Stimulated activated CD8-positive, alpha-beta memory T cell treated with anti-CD3 and anti-CD28 coated beads, Interleukin-4, amount 100 ng/mL, for 1 hour (primary cell): ENCODE measurements at places on chromosomes 16 and 17.

DNA sequence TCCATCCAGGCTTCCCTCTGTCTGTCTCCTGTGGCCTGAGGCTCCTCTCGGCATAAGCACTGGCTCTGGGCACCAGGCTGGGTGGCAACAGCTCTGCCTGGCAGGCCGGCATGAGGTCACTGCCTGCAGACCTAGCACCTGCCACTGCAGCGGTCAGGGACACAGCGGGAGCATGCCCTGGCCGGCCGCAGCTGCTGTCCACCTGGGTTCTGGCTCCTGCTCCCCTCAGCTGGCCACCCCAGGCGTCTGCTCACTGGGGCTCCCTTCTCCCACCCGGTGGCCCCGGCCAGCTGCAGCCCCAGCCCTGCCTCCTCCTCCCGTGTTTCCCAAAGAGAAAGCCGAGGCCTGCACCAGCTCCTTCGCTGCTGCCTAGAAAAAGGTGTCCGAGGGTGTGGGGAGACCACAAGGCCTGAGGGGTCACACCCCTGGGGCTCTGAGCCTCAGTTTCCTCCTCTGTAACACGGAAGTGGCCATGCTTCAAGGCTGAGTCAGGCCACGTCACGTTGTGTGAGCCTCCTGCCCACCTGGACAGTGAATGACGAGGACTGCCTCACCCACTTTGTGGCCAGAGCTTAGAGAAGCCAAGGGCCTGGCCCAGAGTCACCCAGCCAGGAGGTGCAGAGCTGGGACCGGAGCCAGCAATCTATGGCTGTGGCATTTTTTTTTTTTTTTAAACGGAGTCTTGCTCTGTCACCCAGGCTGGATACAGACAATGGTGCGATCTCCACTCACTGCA, 6.7 kb downstream of the NTHL1 start:
- no peak for DNase-seq

- DNase-seq: no peak
These were observed 4.2 kb downstream of the TTC19 start for GRCh38 chr17:16003841-16004240.

DNA sequence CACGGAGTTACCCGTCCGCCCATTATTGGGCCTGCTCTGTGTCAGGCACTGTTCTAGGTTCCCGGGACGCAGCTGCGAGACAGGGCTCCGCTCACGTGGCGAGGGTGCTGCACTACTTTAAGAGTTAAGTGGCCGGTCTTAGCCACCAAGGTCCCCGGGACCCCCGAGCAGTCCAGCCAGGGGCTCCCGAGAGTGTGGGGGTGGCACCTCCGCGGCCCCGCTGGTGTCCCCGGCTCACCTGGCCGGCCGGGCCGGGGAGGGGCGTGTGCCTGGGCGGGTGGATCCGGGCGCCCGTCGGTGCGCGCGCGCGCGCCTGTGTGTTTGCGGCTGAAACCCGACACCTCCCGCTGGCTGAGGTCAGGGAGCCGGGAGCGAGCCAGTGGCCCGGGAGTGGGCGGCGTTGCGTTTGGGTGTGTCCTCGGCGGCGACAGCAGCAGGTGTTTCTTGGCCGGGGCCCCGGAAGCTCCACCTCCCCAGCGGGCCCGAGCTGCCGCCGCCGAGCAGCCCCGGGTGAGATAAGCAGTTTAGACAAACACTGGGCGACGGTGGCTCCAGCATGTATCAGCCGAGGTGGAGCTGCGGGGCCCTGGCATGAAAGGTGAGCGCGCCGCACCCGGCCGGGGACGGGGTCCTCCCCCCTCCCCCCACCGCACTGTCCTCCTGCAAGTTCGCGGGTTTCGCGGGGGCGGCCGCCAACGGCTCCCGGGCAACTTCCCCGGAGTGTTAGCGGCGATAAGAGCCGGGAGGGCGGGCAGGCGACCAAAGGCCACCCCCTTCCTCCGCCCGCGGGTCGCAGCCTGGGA, at the start of gene GSE1:
TSS of gene GSE1 (plus strand) at position 522 of the 803 bp plus-strand sequence. CDS start at position 592, 70 bp downstream.
- no peak for DNase-seq

GRCh38 chr16:15518381-15519351, 84.3 kb downstream of the BMERB1 start:
- DNase-seq: no peak

- DNase-seq: no peak
These were observed 14.3 kb upstream of the PRKAR1A start for GRCh38 chr17:68497885-68498319.

DNA sequence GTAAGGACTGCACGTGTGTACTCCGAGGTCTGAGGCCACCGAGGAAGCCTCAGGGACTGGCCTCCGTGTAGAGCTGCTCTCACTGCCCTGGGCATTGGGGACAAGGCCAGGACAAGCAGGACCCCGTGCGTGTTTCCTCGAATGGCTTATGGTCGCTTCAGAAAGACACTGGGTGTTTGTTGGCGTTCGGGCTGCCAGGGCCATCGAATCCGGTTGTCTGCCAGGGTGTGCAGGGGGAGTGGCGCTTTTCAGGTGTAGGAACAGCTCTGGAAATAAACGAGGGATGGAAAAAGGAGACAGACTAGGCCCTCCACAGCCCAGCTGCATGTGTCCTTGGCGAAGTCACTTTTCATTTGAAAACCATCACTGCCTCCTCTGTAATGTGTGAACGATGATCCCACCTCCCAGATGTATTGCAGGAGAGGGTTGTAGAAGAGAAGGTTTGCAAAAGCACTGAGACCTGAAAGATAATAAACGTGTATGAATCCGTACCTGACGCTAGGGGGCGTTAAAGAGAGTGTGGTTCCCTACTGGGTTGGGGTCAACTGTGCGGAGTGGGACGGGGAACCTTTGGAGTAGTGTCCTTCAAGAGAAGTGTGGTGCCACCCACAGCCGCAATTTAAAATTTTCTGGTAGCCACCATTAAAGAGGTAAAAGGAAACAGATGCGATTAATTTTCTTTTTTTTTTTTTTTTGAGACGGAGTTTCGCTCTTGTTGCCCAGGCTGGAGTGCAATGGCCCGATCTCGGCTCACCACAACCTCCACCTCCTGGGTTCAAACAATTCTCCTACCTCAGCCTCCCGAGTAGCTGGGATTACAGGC, 2.1 kb upstream of the ZSCAN10 start:
- no peak for DNase-seq

DNA sequence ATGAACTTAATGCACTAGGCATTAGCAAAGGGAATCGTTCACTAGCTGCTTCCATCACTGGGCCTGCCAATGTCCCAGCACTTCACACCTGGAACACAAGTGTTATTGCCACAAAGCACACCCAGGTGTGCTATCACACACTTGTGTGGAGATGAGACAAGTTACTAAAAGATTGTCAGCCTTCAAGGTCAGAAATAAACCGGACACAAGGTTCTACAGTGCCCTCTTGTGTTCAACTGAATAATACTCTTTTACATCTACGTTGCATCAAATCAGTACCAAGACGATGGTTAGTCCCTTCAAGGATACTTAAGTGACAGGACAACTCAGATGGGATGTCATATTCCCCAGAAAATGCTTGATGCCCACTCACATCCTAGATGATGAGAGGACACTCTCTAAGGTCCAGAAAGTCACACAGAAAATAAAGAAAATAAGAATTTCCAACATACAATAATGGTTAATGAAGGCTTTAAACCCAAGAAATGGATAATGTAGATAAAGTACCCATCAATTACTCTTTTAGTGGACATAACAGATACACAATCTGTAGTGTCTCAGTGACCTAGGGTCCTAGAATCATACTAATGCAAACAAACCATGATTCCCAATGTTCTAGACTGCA, 16.4 kb upstream of the GLG1 start:
- no peak for DNase-seq

- no peak for DNase-seq
These were observed 123.2 kb upstream of the LHX1 start for GRCh38 chr17:36813957-36814563.

GRCh38 chr17:17044846-17045561, 2.7 kb downstream of the MPRIP start:
- DNase-seq: no peak

DNA sequence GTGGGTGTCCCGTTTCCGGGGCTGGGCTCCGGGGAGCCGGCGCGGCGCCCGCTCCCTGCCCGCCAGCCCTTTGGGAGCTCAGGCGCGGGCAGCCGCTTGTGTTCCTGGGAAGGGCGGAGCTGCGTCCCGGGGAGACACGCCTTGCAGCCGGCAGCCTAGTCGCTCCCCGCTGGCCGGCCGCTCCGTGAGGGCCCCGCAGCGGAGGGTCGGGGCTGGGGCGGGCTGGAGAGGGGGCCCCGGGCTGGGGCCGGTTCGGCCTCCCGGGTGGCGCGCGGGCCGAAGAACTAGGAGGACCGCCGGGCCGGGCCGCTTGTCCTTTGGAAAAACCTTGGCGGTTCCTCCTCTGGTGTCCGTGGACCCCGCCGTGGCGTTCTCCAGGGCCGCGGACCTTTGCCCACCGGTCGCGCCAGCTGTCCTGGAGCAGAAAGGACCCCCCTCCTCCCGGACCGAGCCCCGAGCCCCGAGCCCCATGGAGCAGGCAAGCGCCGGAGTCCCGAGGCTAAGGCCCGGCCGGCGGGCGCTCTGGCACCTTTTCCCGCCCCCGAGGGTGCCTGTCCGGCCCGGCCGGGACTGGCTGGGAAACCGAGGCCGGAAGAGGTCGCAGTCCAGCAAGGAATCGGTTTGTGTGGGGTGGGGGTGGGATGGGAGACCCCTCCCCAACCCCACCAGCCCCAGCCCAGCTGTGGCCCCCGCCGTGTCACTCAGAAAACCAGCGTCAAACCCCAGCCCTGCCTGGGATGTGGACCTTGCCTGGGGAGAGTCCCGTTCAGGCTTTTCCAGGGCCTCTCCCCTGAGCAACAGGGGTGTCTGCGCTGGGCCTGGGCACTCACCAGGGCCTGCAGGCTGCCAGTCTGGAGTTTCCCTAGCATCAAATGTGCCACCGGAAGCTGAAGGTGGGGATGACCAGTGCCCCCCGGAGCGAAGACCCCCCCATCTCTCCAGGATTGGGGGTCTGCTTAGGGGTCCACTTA, 6.8 kb upstream of the TBC1D3B start:
- DNase-seq: no peak

- no peak for DNase-seq
These were observed 75.5 kb downstream of the BMERB1 start for GRCh38 chr16:15509593-15510535.

DNA sequence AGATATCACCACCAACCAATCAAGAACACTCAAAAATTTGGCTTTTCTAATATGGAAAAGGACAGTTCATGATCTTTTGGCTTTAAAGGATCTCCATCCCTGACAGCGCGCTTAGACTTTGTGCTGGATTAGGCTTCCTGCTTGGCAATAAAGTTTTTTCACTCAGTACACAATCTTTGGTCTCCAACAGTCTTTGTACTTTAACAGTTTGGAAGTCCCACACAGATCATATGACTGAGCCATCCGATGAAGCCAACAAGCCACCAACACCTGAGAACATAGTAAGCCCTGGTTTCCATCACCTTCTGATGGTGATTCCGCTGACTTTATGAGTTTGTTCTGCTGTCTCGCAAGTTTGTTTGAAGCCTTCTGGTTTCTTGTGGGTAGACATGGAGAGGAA, 34.3 kb downstream of the SMURF2 start:
- no peak for DNase-seq

DNA sequence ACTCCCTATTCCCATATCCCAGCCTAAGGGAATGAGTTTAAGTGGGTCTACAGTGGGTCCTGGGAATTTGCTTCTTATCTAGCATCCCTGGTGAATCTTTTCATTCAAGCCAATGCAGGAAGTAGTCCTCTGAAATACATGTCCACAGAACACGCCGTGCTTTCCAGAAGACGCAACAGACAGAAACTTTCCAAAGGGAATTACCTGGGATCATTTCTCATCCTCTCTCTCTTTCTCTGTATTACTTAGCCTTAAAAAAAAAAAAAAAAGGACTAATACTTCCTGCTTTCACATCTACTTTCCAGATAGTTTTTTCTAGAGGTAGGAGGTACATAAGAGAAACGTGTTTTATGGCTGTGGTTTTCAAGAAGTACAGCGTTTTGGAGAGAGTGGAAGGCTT, 499.0 kb downstream of the MAF start:
- no peak for DNase-seq

DNA sequence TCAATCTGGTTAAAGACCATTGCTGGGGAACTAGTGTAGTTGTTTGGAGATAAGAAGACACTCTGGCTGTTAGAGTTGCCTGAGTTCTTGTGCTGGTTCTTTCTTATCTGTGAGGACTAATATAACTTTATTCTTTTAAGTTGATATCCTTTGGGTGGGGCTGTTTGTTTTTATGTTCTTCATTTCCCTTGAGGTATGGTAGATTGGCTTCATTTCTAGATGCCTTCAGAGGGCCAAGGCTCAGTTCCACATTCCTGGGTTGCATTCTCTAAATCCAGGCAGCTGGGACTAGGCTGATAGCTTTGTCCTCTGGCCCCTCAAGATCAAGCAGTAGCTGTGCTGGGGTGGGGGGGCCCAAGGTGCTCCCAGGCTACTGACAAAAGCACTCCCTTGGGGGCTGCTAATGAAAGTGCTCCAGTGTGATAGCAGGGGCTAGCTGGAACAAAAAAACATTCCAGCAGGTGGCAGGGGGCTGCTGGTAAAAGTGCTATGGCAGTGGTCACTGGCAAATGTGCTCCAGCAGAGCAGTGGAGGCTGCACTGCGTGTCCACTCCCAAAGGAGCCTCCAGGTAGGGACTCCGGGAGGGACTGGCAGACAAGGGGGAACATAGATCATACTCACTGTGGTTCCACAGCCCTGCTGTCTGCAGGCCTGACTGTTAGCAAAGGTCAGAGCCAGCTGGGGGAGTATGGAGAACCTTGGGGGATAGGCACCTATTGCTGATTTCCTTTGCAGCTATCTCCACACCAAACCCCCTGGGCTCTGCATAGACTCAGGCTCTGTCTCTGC, 45.9 kb upstream of the KCNJ16 start:
- DNase-seq: no peak

DNA sequence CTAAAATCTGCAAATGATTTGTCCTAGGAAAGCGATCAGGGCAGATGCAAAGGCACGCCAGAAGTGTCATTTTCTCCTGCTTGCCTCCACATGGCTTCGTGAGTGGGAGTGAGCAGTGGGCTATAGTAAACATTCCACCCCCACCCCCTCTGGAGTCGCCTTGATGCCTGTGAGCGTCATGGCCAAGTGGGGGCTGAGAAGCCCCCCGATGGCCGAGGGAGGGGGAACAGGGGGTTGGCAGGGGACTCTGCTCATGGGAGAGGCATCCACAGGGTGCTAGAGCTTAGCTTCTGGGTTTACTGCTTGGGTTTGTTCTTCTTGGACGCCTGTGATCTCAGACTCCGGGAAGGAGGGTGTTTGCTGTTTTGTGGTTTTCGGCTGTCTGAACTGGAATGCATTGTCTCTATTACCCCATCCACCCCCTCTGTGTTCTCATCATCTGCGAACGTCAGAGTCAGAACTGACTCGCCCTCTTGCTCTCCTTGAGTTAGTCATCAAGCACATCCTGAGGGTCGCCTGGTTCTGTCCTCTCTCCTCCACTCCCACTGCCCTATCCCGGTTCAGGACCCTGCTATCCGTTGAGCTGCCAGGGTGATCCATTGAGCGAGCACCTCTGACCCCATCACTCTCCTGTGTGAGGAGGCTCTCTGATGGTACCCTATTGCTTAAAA, 15.4 kb downstream of the TNS4 start:
- no peak for DNase-seq

GRCh38 chr17:538181-538973, 176.3 kb downstream of the VPS53 start:
- no peak for DNase-seq

GRCh38 chr16:75206749-75207451, at the start of gene CTRB2:
TSS of gene CTRB2 (minus strand) at chr16:75207161. CDS start at chr16:75207141, 20 bp downstream.
- no peak for DNase-seq

GRCh38 chr16:54977211-54977610, 46.5 kb downstream of the IRX5 start:
- no peak for DNase-seq
